ENCODE measurements at places on chromosomes 11 and 22.

GRCh38 chr22:50613291-50613981 is 12.8 kb downstream of the MAPK8IP2 start:
- DNase-seq, result no peak

DNA sequence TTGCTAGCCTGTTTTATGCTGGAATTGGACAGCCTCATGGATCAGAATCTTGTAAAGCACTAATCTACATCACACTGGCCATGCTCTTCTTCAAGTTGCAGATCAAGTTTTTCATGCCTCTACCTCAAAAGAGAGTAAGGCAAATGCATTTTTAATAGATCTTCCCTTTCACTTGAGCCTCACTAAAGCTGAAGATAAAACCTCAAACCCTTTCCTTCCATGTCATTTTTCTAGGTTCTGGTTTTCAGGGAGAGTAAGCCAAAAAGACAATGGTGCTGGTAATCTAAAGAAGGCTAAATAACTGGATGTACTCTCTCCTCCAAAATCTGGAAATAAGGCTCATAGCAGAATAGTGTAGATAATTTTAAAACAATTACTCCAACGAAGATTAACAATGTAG is 28.3 kb downstream of the POU2AF1 start:
- DNase-seq, result no peak

DNA sequence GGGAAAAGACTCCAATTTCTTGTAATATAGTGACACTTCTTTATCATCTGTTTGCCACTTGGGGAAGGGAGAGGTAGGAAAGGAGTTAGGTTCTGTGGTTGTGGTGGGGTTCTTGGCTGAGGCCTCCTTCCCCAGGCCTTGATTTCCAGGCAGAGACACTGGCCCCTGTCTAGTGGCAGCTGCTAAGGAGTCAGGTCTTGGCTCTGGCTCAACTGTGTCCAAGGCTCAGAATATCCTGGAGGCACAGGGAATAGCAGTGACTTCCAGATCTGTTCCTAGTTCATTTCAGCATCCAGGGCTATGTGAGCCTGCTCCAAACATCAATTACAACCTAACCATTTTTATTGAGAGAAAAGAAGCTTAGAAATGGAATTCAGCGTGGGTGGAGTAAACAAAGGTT is 29.5 kb downstream of the PPFIBP2 start:
- no peak for DNase-seq

- no peak for DNase-seq
Observed at GRCh38 chr11:22189660-22190059, 3.2 kb upstream of the ANO5 start.

GRCh38 chr22:39723899-39724351 is 153.4 kb downstream of the CACNA1I start:
- no peak for DNase-seq

GRCh38 chr11:105789579-105790420 is 179.9 kb downstream of the GRIA4 start:
- no peak for DNase-seq

GRCh38 chr11:30196400-30197206 is 34.2 kb upstream of the FSHB start:
- peak; percentile 45 for DNase-seq

- DNase-seq, result no peak
Observed at GRCh38 chr11:86639137-86639536, 33.3 kb downstream of the ME3 start.

DNA sequence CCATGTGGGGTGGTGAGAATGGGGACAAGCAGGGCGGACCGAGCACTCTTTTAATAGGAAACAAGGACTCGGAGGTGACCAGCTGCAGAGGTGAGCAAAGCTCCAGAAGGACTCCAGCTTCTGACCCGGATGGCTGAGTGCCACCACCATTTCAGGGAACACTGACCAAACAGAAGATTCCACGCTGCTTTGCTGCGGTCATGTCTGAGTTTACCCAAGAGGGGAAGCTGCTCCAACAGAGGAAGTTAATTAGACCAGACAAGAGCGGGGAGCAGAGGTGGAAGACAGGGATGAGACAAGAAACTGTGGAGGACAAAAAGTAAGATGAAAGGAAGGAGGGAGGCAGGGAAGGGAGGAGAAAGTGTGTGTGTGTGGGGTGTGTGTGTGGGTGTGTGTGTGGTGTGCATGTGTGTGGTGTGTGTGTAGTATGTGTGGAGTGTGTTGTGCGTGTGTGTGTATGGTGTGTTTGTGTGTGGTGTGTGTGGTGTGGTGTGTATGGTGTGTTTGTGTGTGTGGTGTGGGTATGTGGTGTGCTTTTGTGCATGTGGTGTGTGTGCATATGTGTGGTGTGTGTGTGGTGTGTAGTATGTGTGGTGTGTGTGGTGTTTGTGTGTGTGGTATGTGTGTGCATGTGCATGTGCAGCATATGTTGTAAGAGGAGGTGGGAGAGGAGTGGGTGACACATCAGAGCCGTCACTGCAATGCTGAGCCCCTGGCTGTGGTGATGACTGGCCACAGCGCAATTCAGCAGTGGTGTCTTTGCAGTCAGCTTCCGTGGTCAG is 82.2 kb upstream of the AKIP1 start:
- no peak for DNase-seq

GRCh38 chr11:70105755-70106571 is 27.8 kb downstream of the ANO1 start:
- DNase-seq, result no peak

DNA sequence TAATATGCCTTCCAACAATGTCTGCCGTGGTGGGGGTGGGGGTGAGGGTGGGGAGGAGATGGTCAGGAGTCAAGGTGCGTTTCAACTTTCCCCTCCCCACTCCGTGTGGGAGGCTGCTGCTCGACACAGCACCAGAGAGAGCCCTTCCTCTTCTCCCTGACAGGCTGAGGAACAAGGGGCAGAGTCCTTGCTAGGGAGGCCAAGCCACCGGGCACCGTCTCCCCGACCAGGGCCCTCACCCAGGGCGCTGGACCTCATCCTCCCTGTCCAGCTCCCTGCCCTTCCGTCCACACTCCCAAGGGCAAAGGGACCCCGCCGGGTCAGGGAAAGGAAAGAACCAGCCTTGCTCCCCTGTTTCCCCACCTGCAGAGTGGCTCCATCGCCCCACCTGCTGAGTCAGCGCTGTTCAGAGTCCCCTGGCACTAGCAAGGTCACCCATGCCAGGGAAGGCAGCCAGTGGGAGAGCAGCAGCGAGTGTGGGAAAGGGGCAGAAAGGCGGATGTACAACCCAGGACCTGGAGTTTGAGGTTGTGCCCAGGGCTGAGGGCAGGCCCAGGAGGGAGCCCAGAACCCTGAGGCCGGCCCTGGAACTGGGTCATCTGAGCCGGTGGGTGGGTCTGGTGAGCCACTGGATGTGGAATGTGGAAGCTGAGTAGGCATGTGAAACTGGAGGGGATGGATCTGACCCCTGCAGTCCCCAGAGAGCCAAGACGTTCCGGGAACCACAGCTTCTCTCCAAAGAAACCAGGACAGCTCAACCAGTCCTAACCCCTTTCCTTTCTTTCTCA is 47.2 kb downstream of the BUD13 start:
- DNase-seq, result no peak

DNA sequence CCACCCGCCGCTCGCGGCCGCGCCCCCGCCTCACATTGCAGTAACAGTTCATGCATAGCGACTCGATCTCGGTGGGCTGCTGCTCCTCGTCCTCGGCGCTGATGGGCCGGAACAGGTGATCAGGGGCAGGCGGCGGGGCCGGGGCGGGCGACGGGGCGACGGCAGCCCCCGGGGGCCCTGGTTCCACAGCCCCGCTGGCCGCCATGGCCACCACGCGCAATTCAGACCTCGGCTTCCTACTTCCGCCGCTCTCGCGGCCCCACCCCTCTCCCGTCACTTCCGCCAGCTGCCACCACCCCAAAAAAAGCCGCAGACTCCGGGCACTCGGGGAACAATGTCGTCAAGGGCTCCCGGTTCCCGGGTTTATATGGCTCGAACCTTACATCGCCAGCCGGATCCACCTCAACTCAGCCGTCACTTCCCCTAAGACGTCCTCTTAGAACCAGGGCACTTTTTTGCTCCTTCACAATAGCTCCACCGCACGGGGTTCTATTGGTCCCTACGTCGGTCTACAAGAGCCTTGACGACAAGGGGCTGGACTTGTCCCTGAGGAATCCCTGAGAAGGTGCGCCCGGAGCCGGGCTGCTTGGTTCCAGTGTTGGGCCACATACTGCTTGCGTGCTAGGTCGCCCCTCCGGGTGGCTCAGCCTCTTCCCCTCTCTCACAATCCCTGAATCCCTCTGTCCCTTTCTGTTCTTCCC is at the start of gene ZPR1:
Gene ZPR1, minus strand, starts transcription at position 238 of the 701 bp plus-strand sequence. Its CDS starts 33 bp downstream, at position 205.
- peak; percentile 89 for DNase-seq

- DNase-seq, result no peak
Observed at GRCh38 chr11:1073261-1073724, 1.4 kb upstream of the MUC2 start.

GRCh38 chr11:7020183-7020917 is at the start of the genes NLRP14 and ZNF214:
Gene NLRP14, plus strand, starts transcription at chr11:7020479. Its CDS starts 18,108 bp downstream, at chr11:7038587.
Gene ZNF214, minus strand, starts transcription at chr11:7020346. Its CDS starts 17,511 bp downstream, at chr11:7002835.
- no peak for DNase-seq

DNA sequence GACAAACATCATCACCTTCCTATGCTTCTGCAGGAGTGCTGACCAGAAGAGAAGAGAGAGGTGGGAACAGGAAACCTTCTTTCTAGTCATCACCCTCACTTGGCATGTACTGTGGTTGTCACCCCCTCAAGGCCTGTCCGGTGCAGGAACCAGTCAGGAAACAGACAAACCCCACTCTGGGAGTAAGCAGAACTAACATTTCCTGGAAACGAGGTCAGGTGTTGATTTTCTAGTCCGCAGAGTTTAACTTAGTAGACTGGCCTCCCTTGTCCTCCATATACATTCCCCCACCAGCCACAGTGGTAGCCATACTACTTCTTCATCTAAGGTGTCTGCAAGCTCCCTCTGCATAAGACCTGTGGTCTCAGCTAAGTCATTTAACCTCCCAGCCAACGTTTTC is 80.7 kb upstream of the NCAM1 start:
- DNase-seq, result no peak

DNA sequence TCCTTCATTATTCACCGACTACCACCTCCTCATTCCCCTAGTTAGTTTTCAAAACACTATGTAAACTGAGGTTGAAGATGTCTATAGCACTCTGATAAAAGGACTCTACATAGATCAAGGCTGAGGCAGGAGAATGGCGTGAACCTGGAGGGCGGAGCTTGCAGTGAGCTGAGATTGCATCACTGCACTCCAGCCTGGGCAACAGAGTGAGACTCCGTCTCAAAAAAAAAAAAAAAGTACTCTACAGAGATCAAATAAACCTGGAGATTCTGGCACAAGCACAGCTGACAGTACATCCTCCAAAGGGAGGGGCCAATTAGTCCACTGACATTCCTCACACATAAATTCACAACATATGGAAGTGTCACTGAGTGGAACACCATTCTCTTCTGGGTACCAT is 31.0 kb downstream of the TSG101 start:
- DNase-seq, result no peak

- no peak for DNase-seq
Observed at GRCh38 chr22:37563153-37564081, 3.1 kb downstream of the CDC42EP1 start.

DNA sequence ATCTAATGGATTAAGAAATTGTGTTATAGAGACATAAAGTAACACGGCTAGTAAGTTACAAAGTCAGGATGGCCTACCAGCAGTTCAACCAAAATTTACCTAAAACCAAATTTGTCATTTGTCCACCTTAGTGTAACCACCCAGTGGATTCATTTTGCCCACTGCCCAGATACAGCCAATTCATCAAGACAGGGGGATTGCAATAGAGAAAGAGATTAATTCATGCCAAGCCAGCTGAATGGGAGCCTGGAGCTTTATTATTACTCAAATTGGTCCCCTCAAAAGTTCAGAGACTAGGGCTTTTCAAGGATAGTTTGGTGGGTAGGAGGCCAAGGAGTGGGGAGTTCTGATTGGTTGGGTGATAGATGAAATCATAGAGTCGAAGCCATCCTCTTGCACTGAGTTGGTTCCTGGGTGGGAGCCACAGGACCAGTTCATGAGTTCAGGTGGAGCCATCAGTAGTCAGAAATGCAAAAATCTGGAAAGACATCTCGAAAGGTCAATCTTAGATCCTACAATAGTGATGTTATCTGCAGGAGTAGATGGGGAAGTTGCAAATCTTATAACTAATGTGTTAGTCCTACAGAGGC is 304.2 kb upstream of the CADM1 start:
- DNase-seq, result no peak

- no peak for DNase-seq
Observed at GRCh38 chr22:45934168-45934564, 42.8 kb downstream of the WNT7B start.

- DNase-seq, result no peak
Observed at GRCh38 chr11:99781074-99781473, 760.3 kb downstream of the CNTN5 start.

GRCh38 chr22:37141476-37141875 is 8.2 kb downstream of the IL2RB start:
- DNase-seq, result no peak

- peak; percentile 80 for DNase-seq
Observed at GRCh38 chr11:95067039-95067840, 521 bp downstream of the SRSF8 start.

DNA sequence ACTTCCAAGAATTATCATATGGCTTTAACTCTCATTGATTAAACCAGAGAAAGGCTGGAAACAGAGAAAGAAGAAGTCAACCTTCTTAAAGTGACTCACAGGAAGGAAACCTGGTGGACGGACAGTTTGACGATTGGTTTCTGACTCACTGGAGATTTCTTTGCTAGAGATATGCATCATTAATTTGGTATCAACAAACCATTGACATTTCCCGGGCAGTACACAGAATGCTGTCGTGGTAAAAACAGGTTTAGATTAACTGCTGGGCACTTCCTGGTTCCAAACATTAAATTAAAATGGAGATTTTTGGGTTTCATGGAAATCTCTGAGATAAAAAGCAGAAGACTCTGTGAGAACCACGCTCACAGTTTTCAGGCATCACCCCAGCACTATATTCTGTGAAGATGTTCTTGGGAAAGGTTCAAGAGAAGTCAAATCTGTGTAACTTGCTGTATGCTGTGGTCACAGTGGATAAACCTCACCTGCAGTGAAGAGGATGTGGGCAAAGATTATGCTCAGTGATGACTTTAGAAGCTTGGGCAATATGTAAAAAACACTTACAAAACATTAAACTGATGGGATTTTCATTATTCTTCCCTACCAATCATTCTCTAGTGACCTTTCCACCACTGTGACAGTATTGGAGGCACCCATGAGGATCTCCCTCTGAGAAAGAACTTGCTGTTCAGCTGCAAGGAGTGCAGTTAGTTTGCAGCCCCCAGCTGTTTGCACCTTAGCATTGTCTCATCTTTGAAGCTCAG is 61.1 kb upstream of the CD44 start:
- DNase-seq, result no peak

- no peak for DNase-seq
Observed at GRCh38 chr11:91199866-91200265, 977.0 kb upstream of the CHORDC1 start.

GRCh38 chr11:96960926-96961325 is 571.1 kb downstream of the JRKL start:
- no peak for DNase-seq

- no peak for DNase-seq
Observed at GRCh38 chr11:86129740-86130540, 61.1 kb upstream of the PICALM start.

GRCh38 chr11:6301096-6301495 is 19.2 kb downstream of the CAVIN3 start:
- DNase-seq, result no peak

- DNase-seq, result no peak
Observed at GRCh38 chr11:8573777-8574176, 20.3 kb downstream of the STK33 start.

- no peak for DNase-seq
Observed at GRCh38 chr11:15590132-15590531, 475.4 kb downstream of the INSC start.
